ENCODE measurements at places on chromosomes 16 and 17. TPM values are rescaled to one million over a fixed set of nuclear protein-coding genes. Genes with fewer than 3 reads are reported as not detected.

Gene SLFN12
- total RNA-seq, result not detected

Gene PYCARD
- total RNA-seq, result 43.2 TPM

Gene SEPTIN12
- total RNA-seq, result not detected

Gene CTCF
- total RNA-seq, result 33.5 TPM

Gene PYY
- total RNA-seq, result not detected

Gene MYH1
- not detected for total RNA-seq

Gene FXR2
- 58.9 TPM for total RNA-seq

Gene CMTM2
- not detected for total RNA-seq

Gene SGCA
- total RNA-seq, result 2.7 TPM

Gene SLC2A4
- 0.57 TPM for total RNA-seq

Gene LRRC75A
- 1.1 TPM for total RNA-seq

Gene RDM1
- total RNA-seq, result 3.1 TPM

Gene NHERF2
- total RNA-seq, result 58.3 TPM

Gene CDRT15L2
- total RNA-seq, result not detected

Gene KRT14
- 0.34 TPM for total RNA-seq

Gene TBX4
- 0.30 TPM for total RNA-seq

Gene COG7
- 18.7 TPM for total RNA-seq

Gene TAT
- 0.04 TPM for total RNA-seq

Gene OTOA
- total RNA-seq, result not detected

Gene RAMP2
- total RNA-seq, result 0.63 TPM

Gene ERCC4
- 8.1 TPM for total RNA-seq

Gene TEKT5
- total RNA-seq, result not detected

Gene IFI35
- total RNA-seq, result 18.7 TPM

Gene SMIM36
- total RNA-seq, result not detected

Gene DNAJA2
- total RNA-seq, result 74.2 TPM

All from A549 treated with Mapracorat at 1 μM for 4 hours (cell line).